EH (cell line): ENCODE measurements at places on chromosomes 3 and 15.
A peak's percentile ranks its signal among the peaks of the same experiment; 100 is the strongest.

DNA sequence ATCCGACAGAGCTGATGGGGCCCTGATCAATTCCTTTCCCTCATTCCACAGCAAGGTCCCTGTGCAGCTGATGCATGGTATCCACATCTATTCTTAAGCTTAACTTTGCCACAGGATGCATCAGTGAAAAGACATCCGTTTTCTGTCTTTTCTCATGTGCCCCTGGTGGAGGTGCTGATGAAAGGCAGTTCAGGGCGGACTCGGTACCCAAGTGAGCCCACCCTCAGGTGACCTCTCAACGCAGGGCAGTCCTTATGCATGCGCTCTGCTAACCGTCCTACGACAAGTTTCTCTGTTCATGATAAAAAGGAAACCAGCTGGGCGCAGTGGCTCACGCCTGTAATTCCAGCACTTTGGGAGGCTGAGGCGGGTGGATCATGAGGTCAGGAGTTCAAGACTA lies 251.4 kb downstream of the ADAMTS17 start:
- no peak for DNase-seq

- DNase-seq, result peak; percentile 73
Measured at GRCh38 chr15:48577469-48577868, 68.0 kb downstream of the FBN1 start.

DNA sequence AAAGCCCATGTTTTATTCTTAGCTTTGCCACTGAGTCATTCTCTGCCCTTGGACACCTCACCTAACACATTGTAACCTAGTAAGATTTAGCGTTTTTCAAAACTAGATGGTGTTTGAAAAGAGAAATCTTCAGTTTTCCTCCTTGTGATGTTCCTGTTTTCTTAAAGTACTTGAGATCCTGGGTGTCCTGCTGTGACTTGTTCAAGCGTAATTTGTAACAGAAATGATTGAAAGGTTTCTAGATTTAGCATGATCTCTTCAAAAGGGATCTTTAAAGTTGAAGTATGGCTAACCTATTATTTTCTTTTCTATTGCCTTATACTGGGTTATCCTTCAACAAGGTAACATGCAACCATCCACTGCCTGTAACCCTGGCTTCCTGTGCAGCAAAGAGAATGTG lies 32.6 kb upstream of the SPATA16 start:
- no peak for DNase-seq

DNA sequence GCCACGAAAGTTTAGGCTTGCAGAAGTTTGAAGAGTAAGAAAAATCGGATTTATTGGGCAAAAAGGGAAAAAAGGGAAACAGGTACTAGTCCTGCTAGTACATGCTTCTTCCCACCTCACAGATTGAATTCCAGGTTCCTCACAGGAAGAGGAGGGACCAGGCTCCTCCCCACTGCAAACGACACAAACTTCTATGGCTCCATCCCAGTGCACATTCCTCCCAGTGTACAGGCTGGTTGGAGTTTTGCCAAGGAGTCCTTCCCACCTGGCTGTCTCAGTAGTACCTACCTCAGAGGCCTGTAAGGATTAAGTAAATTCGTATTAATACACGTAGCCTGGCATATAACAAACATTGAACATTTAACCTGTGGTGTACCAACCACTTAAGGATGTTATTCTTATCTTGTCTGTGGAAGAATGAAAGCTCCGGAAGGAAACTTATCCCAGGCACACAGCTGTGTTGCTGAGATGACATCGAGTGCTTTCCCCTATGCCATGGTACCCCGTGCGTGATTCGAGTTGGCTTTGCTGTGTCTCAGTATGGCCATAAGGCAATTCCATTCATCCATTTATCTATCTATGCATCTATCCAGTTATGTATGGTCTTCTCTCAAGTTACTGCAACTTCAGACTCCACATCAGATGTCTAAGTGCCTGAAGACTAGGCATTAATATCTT lies 294.3 kb downstream of the LRTM1 start:
- DNase-seq, result no peak

GRCh38 chr15:65192016-65192415 lies 6.9 kb upstream of the CLPX start:
- peak; percentile 48 for DNase-seq

DNA sequence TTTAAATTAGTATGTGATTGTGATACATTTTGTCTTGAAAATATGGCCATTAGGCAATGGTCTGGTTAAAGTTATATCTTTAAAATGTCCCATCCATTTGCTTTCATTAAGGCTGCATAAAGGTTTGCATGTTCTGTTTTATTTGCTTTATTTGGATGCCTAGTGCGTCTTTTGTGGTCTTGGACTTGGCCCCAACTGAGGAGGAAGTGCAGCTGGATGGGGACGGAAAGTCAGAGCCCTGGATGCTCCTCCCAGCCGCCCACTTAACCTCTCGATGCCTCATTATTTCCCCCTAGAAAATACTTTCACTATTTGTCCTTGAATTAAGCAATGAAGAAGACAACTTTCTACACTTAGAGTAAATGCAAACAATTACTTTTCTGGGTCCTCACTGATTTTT lies 898.2 kb downstream of the MCTP2 start:
- peak; percentile 55 for DNase-seq

DNA sequence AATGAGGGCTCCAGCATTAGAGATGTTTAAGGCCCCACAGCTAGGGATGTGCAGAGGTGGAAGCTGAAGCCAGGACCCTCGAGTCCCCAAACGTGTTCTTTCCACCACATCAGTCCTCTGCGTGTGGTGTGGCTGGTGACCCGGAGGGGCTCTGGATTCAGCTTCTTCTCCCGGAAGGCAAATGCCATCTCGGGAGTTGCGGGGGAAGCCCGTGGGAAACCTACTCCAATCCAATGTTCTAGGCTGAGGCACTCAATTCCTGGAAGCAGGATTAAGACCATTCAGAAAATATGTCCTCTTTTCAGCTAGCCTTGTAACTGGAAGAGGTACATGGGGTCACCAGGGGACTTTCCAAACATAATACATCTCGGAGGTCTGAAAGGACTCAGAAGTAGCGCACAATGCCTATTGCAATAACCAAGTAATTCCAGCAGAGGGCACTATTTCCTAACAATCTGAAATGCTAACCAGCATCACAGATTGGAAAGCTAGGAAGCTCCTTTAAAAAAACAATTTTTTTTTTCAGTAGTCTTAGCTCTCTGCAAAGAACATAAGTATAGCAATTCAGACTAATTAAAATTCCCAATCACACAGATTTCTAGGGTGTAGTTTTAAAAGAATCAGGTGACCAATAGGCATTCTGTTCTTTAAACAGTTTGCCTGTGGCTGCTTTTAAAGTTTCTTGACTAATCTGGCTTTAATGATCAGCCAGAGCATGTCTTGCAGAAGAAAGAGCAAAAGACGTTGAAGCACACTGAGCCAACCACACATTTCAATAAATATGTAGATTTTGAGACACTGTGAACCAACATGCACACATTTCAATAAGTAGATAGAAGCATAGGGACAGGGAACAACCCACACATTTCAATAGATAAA lies 36.1 kb downstream of the BNC1 start:
- DNase-seq, result peak; percentile 73

DNA sequence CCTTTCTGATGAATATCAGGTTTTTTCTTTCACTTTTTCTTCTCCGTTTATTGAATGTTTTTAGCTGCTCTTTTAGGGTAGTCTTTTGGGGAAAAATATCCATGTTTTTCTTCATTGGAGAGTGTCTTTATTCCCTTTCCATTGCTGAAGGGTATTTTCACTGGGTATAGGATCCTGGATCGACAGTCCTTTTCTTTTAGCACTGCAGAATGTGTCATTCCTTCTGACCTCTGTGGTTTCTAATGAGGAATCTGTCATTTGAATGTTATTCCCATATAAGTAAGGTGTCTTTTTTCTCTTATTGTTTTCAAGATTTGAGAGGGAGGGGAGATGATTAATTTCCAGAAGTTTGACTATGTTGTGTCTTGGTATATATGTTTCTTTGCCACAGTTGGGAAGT lies 96.8 kb downstream of the BBX start:
- peak; percentile 34 for DNase-seq

DNA sequence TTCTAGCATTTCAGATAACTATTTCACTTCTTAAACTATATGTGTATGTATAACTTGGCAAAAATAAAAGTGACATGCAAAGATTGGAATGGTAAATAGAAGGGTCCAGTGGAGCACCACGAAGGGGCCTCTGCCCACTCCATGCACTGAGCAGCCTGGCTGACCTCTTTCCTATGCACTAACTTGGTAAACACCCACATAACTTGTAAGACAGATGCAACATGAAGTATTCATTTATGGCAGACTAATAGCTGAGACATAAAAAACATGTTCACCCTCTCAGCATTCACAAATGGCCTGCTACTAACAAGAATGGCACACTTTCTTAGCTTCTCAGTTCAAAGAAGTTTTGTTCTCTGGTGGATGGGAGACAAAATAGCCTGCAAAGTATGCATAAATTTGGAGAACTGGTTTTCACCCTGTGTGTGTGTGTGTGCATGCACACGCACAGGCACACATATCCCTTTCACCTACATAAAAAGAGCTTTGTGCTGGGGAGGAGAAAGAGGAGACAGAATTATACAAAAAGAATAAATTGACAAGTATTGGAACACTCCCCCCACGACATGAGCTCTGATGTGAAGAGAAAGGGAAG lies 26.5 kb upstream of the RYK start:
- DNase-seq, result no peak

DNA sequence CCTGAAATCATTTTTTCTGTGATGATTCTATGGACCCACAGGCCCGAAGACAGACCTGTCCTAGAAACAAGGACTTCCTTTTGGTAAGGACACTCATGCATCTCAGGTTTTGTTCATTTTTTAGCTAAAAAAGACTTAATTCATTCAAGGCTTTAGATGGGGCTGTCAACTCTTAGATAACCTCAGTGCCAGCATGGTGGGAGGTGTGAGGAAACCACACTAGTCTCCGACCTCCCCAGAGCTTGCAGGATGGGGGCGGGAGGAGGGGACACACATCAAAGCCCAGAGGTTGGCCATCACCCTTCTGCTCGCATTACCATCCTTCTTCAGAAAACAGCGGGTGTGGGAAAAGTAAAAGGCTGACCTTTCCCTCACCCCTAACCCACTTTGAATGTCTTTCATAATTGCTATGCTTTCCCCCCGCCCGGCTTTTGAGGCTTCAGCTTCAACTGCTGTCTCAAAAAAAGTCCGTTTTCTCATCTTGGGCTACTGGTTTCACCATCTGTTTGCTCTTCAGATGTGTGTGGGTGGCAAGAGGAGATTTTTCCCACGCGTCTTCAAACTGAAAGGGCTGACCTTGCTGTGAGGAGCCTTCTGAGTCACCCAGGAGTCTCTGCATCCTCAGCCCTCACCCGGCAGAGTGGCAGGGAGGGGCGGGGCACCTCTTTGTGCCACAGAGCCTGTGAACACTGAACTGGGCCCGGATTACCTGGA lies 27.6 kb upstream of the CXCR6 start:
- DNase-seq, result peak; percentile 92

- DNase-seq, result no peak
Measured at GRCh38 chr15:33730815-33731214, 237.5 kb upstream of the CHRM5 start.

- no peak for DNase-seq
Measured at GRCh38 chr3:6929918-6930317, 69.0 kb downstream of the GRM7 start.

GRCh38 chr3:99108508-99108907 lies 207.0 kb upstream of the DCBLD2 start:
- peak; percentile 93 for DNase-seq

GRCh38 chr15:36667296-36667695 lies 87.9 kb downstream of the CDIN1 start:
- no peak for DNase-seq

- DNase-seq, result no peak
Measured at GRCh38 chr15:28271697-28272260, 50.2 kb downstream of the HERC2 start.

GRCh38 chr3:77342688-77343087 lies 302.8 kb downstream of the ROBO2 start:
- no peak for DNase-seq

GRCh38 chr15:44735482-44736180 lies 697 bp upstream of the TRIM69 start:
- peak; percentile 24 for DNase-seq

DNA sequence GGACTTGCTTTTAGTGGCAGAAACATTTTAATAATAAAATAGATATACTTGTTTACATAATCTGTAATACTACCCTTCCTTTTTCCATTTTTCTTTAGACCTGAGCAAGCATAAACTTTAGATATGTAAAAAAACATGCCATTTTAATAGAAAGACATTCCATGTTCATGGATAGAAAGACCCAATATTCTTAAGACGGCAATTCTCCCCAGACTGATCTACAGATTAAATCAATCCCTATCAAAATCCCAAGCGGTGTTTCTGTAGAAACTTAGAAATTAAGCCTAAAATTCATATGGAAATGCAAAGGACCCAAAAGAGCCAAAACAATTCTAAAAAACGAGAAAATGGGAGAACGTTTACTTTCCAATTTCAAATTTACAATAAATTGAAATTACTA lies 11.6 kb downstream of the MRPS25 start:
- no peak for DNase-seq

- DNase-seq, result peak; percentile 12
Measured at GRCh38 chr15:60004846-60005351, 788 bp downstream of the FOXB1 start.

DNA sequence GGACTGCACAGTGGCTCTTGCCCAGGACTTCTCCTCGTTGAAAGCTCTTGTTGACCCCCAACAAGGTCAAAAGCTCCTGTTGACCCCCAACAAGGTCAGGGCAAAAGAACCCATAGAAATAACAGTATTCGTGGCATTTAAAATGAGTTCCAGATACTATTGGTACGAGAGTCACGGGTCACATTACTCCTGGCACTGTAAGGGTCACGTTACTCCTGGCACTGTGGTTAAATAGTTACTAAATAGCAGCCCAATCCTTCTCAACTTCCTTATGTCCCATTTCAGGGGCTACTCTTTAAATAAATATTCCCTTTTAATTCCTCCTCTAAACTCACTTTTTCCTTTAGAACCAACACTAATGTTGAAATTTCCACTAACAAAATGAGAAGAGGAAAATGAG lies 18.2 kb upstream of the ADCY5 start:
- no peak for DNase-seq

GRCh38 chr15:25784876-25785640 lies 78.1 kb downstream of the ATP10A start:
- peak; percentile 99 for DNase-seq

DNA sequence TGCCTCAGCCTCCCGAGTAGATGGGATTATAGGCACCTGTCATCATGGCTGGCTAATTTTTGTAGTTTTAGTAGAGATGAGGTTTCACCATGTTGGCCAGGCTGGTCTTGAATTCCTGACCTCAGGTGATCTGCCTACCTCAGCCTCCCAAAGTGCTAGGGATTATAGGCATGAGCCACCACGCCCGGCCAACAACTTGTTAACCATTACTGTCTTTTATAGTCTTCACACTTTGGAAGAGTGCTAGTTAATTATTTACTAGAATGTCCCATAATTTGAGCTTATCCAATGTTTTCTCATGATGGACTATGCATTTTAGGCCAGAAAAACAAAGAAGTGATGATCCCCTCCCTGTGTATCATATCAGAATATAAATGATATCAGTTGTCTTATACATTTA lies 288.6 kb upstream of the CBLB start:
- DNase-seq, result no peak

GRCh38 chr3:164779816-164780215 lies 298.5 kb downstream of the SI start:
- no peak for DNase-seq
